Mucosa of gallbladder (tissue), 1 donor: ENCODE measurements at places on chromosomes 11 and 22. TPM values are rescaled to one million over a fixed set of nuclear protein-coding genes. Genes with fewer than 3 reads are reported as not detected.

Gene MS4A4E
- total RNA-seq = 3.5 TPM

DNA sequence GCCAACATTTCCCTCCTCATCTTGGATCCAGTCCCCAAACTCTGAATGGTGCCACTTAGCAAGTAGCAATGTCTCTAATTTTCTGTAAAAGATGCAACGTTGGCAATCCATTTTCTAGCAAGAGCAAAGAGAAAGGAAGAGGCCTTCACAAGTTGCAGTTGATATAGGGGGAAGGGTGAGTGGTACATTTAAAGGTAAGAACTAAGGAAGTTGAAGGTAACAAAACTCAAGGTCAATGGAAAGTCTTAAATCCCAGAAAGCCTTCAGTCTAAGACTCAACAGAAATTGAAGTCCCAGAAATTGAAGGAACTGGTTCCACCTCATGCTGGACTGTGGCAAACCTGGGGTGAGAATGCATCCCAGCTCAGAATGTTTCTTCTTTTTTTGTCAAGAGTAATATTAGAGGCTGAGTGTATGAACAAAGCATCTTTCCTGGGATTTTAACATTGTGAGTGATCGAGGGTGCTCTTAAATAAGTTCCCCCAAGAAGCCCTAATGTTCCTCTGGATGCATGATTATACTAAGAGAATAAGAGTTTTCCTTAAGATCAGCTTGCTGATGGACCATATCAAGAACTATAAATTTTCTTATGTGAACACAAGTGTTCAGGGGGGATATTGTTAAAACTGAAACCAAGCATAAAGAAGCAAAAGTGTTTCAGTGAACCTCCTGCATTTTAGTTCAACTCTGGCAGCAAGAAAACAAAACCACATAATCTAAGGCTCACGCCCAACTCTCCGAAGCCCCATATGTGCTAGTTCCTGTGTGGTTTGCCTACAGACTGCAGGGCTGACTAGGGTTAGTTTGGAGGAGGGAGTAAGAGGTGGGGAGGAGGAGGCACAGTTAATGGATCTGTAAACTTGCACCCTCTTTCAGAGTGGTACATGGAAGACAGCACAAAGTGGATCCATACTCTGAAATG, at the start of gene GRAP2:
Gene GRAP2 (plus strand): TSS at position 779 of the 922 bp plus-strand sequence. CDS start 46,023 bp downstream, outside the sequence.
- no peak for DNase-seq

GRCh38 chr22:37777122-37777687, 30.5 kb upstream of the GCAT start:
- peak; percentile 87 for DNase-seq

Gene SCGB1A1
- 2.7 TPM for total RNA-seq

GRCh38 chr22:44617828-44618227, 84.2 kb upstream of the PRR5 start:
- DNase-seq = no peak

DNA sequence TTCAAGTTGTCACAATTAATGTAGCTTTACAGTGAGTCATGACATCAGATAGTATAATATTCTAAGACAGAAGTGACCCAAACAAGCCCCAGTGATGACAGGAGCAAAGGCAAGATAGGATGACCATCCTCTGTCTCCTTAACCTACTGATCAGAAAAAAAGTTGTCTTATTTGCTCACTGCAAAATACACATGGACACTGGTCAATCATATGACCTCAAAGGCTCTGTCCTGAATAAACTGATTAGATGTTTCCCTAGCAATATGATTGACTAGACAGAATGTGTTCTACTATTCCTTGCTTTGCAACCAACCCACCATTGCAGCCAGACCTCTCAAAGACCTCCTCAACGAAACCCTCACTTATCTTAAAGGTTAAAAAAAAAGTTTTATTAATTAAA, 117.4 kb downstream of the SYN3 start:
- no peak for DNase-seq

DNA sequence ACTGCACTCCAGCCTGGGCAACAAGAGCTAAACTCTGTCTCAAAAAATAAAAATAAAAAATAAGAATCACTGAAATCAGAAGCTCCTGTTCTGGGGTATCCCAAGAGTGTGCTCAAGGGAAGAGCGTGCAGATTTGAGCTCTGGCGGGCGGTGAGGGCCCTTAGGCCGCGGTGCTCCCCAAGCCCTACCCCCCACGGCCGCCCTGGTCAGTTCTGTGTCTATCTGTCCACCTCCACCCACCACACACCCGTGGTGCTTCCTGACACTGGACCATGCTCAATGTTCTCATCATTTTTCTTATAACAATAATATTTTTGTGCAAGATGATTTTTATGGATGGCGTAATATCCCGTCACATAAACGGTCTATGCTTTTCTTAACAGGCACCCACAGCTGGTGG, 71.1 kb downstream of the RTL6 start:
- DNase-seq = no peak
